Activated CD4-positive, alpha-beta memory T cell treated with anti-CD3 and anti-CD28 coated beads for 36 hours (primary cell): ENCODE measurements at places on chromosomes 4 and X.

GRCh38 chr4:122764821-122765215 is 32.3 kb downstream of the BBS12 start:
- no peak for DNase-seq

DNA sequence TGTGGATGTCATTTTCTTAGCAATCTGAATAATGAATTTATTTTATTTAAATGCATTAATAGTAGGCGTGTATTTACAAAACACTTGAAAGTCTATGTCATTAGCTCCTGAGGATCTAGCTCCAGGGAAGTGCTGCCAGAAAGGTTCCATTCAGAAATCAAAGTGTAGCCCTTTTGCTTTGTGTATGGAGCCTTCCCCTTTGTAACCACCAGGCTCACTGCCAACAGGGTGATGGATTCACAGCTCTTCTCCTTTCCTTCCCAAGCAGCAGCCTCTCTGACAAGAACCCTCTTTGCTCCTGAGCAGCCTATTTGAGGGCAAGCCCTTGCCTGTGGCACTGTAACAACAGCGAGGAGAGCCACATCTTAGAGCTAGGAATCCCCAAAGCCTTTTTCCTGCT is 286.0 kb upstream of the RASGEF1B start:
- DNase-seq: no peak

DNA sequence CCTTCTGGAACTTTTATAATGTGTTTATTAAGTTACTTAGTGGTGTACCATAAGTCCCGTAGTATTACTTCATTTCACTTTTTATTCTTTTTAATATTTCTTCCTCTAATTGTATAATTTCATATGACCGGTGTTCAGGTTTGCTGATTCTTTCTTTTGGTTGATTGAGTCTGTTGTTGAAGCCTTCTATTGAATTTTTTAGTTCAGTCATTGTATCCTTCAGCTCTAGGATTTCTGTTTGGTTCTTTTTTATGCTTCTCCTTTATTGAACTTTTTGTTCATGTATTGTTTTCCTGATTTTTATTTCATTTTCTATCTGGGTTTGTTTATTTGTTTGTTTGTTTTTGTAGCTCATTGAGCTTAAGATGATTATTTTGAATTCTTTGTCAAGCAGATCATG is 8.8 kb downstream of the CEP44 start:
- DNase-seq: no peak

DNA sequence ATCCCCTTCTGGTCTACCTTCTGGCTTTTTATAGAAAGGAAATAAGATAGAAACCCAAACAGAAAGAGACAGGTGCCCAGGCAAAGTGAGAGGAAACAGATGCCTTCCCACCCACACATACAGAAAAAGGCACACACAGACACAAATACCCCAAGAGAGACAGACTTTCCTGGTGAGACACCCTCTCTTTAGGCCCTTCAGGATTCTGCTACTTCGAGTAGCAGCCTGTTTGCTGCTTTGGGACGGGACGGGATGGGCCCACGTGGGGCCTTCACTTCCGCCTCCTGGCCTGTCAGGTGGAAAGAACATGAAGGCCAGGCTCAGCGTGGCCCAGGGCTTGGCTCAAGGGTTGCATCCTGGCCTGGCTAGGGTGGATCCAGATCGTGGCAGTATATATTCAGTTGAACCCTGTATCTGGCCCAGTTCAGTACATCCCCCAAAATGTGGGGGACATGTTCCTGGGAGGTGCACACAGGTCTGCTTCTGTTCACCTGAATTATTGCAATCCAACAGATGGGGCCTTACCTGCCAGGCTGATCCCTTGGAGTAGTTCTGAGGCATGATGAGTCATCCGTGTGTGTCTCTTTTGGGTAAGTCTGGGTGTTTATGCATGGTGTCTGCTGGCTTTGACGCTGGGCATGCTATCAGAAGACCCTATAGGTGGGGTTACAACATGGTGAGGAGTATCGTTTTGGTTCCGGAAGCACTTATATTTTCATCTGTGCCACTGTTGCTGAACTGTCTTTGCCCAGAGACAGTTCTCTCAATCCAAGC is 2.4 kb downstream of the ZNF275 start:
- no peak for DNase-seq

- no peak for DNase-seq
These were observed 113.5 kb upstream of the FAM9A start for GRCh38 chrX:8914681-8915080.

- no peak for DNase-seq
These were observed 59.2 kb upstream of the FAM241A start for GRCh38 chr4:112086036-112086434.

DNA sequence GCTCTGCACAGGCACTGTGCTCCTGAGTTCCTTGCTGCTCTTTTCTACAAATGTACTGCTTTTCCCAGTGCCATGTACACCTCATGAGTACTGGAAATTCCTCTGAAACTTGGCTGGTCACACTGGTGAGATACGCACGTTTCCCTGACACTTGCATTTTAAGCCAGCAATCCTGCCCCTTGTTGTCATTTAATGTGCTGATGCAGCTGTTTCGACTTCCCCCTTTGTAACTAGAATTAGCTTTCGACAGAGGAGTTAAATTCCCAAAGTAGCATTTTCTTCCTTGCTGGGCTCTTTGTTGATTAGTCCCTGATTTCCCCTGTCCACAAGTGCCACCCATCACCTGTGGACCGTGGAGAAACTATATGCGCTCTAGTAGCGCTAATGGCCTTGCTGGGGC is 77.5 kb downstream of the IQCM start:
- no peak for DNase-seq

DNA sequence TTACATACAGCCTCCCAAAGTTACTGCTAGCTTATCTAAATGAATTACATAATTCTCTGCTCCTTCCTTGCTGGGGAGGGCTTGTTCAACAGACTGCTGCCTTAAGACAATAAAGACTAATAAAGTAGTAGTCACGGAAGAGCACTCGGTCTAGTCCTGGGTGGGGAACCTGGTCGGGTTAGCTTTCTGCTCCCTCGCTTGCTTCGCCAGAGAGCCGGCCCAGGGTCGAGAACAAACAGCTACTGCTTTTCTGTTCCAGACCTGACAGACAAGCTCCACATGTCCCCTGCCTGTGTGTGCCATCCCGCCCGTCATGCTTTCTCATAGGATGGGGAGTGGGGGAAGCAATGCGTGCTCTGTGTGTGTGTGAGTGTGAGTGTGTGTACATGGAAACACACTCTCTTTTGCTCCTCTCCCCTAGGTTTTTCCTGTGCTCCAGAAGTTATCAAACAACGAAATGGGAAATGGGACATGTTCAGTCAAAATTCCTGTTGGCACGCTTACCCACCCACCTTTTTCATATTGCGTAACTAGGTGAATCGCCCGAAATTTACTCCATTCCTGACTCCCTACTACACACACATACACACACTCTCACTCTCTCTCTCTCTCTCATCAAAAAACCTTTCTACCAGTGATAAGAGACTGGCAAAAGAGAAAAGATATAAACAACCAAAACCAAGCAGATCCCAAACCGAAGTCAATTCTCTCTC is 1.3 kb downstream of the NPY1R start:
- DNase-seq: no peak

- DNase-seq: no peak
These were observed 37.0 kb downstream of the IRS4 start for GRCh38 chrX:108699368-108699767.

DNA sequence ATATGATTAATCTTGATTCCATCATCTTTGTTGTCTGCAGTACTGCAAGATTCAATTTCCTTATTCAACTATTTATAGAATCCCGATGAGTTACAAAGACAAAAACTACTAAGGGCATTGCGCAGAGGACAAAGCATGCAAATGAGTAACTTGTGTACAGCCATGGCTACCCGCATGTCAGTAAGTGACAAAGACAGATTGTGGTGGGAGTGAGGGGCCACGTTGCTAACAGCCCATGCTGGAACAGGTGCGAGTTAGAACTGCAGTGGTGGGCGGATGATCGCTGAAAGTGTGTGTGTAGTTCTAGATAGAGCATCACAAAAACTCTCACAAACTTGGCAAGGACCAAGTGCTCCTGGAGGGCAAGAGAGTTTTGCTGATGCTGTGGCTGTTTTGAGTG is 49.5 kb downstream of the ACOX3 start:
- DNase-seq: no peak

DNA sequence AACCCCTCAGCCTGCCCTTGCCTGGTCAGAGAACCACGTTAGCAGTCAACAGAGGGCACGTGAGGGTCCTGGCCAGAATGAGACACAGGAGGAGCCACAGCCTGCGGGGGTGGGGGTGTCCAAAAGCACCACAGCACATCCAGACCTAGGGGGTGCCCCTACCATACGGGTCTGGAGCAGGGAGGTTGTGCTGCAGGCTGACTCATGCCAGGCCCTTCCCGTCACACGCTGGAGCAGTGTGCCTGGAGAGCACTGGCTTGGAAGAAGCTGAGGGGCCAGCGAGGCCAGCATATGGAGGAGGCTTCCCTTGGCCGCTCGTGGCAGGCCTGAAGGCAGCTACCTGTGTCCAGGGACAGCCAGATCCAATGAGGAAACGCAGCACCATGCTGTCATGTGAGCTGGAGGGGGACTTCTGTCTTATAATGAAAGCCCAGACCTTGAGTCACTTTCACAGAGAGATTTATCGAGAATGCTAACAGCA is 1.5 kb upstream of the IRAK1 start:
- peak; percentile 49 for DNase-seq

DNA sequence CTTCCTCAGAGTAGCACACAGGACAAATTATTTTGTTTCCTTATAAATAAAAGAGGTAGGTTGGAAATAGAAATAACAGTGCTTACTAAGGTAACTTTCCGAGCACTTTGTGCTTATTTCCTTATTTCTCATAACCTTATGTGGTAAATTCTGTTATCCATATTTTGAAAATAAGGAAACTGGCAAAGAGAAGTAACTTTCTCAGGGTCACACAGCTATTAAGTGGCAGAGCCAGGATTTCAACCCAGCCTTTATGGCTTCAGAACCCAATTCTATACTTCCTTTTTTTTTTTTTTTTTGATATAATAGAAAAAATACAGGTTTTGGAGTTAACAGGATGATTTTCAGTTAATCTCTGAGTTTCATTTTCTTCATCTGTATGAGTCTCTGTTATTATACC is 3.3 kb downstream of the UTP3 start:
- DNase-seq: no peak

- no peak for DNase-seq
These were observed 639 bp upstream of the PRDM5 start for GRCh38 chr4:120923207-120923522.

- no peak for DNase-seq
These were observed 371.8 kb upstream of the NOCT start for GRCh38 chr4:138643827-138644226.

DNA sequence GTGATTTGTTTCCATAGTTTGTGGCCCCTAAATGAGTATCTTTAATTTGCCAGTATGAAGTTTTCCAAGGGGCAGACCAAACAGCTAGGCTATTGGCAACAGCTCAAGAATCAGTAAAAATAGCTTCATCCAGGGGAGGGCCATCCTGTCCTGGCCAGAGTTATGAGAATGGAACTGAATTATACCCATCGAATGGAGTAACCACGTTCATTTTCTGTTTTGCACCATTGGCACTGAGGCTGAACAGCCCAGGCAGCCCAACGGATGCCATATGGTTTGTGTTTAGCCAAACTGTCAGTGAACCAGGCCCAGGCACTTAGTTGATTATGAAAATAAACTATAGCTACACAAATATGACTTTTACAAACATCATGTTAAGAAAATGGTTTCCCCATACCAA is 17.7 kb upstream of the ASB5 start:
- no peak for DNase-seq

GRCh38 chr4:47690611-47691010 is 147.3 kb downstream of the CORIN start:
- DNase-seq: no peak

- no peak for DNase-seq
These were observed 75.4 kb downstream of the FAT4 start for GRCh38 chr4:125390126-125390525.

DNA sequence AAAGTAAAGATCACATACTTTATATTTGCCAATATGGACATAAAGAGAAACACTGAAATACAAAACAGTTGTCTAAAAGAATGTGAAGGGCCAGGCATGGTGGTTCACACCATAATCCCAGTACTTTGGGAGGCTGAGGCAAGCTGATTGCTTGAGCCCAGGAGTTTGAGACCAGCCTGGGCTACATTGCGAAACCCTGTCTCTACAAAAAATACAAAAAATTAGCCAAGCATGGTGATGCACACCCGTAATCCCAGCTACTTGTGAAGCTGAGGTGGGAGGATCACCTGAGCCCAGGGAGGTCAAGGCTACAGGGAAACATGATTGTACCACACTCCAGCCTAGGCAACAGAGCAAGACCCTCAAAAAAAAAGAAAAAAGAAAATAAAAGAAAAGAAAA is 11.8 kb downstream of the RBM47 start:
- DNase-seq: no peak

GRCh38 chrX:2360731-2361130 is 140.0 kb downstream of the DHRSX start:
- no peak for DNase-seq

DNA sequence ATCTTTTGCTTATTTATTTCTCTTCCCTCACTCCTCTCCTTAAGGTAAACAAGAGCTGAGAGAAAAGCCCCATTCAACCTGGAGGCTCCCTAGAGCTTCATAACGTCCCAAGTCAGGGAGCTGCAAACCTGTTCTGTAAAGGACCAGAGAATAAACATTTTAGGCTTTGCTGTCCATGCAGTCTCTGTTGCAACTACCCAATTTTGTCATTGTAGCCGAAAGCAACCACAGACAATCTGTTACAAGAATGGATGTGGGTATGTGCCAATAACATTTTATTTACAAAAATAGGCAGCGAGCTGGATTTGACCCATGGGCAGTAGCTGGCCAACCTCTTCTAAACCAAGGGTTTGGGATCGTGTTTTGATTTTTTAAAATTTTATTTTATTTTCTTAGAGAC is 71.3 kb upstream of the TBL1X start:
- DNase-seq: no peak

GRCh38 chr4:174928575-174929253 is 10.6 kb downstream of the ADAM29 start:
- no peak for DNase-seq

DNA sequence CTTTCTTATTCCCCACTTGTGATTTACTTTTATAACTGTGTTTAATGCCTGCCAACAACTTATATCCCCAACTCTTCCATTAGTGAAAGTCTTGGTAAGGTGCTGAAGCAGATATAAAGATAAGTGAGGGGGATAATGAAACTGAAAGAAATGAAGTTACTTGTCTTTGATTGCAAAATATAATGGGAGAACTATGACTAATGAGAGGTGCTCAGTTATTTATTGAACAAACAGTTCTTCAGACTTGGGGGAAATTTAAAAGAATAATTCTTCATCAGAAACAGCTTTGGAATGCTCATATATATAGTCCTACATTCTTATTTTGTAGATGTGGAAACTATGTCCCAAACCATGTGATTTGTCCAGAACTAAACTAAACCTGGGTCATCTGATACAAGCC is 213.5 kb downstream of the TEX13A start:
- DNase-seq: no peak

DNA sequence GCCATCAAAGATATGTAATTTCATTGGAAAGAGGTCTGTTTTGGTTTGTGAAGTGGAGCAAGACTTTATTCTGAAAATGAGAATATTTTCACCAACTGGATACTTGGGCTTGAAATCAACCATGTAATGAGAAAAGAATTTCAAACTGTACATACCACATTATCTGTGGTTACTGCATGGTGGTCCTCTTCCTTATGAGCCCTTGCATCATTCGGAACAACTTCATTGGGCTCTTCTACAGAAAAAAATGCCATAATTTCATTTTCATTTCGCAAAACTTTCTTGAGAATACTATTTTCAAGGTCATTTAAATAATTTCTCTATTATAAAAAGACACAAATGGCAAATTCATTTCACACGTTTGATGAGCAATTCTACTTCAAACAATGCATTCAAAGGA is 148.6 kb upstream of the RPS6KA6 start:
- no peak for DNase-seq

GRCh38 chrX:116010939-116011338 is 159.6 kb upstream of the AGTR2 start:
- DNase-seq: no peak
